BJ (cell line): ENCODE measurements at places on chromosomes 3 and 15. TPM values are rescaled to one million over a fixed set of nuclear protein-coding genes. Genes with fewer than 3 reads are reported as not detected.

DNA sequence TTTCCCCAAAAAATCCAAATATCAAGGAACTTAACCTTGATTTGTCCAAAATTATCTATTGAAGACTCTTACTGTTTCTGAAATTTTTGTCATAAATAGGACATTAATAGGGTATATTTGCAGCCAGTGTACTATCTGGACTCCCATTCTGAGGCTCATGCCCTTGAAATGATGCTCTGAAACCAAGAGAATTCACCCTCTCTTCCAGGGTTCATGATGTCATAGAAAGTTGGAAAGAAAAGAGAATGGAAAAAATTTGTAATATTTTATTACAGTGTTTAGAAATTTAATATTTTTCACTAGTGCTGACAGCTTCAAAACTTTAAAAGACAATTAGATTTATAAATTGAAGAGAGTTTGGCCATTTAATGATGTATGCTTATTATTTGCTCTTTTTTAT, 712.5 kb downstream of the MCTP2 start:
- no peak for DNase-seq

DNA sequence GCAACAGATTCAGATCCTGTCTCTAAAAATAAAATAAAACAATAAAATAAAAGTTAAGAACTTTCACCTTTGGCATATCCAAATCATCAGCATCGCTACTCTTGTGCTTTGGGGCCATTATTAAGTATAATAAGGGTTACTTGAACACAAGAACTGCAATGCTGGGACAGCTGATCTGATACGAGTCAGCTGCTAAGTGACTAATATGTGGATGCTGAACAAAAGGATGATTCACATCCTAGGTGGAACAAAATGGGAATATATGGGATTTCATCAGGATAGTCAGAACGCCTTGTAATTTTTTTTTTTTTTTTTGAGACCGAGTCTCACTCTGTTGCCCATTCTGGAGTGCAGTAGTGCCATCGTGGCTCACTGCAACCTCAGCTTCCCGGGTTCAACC, 29.7 kb downstream of the BUB1B start:
- peak; percentile 17 for DNase-seq

DNA sequence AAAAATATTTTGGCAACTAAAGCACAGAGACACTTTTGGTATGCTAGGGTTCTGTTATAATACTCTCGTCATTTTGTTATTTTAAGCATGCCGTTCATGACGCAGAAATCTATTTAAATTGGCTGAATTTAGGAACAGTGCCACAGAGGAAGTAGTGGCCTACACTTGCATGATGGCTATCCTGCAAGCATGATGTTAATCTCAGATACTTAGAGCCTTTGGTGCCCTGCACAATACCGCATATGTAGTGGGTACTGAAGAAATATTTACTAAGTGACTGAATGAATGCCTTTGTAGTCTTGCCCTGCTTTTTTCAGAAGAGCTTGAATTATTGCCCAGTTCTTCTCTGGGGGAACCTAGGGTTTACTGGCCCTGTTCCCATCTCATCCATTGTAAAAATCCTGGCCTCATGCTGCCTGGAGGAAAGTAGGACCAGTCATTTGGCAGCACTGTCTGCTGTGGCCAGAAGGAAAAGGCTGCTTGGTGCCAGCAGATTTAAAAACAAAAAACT, 79.0 kb downstream of the SERPINI1 start:
- peak; percentile 47 for DNase-seq

DNA sequence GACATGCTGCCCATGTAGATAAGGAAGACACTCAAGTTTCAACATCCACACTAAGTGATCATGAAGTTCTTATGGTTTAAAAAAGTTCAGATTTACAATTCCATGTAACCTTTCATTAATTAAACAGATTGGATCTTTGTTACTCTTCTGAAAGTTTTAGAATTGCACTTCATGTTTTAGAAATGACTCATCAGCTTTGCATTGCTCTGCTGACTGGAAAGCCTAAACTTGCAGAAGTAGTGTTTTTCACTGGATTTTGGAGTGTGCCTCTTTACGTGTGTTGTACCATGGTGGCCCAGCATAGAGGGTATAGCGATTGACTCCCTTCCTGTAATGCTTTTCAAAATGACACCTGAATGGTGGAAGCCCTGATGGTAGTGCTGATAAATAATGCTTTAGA, 157.9 kb downstream of the BBX start:
- DNase-seq, result no peak

GRCh38 chr3:108513961-108514360, 3.6 kb upstream of the MYH15 start:
- DNase-seq, result no peak

GABRB3 gene
- polyA plus RNA-seq, result 2.3 and 2.6 TPM in 2 replicates

GAP43 gene
- polyA plus RNA-seq, result 0.12 and 0.33 TPM in 2 replicates
